ENCODE measurements at places on chromosomes 5 and 9.

- no peak for DNase-seq
These were observed 31.1 kb upstream of the DUSP1 start for GRCh38 chr5:172802112-172802511.

DNA sequence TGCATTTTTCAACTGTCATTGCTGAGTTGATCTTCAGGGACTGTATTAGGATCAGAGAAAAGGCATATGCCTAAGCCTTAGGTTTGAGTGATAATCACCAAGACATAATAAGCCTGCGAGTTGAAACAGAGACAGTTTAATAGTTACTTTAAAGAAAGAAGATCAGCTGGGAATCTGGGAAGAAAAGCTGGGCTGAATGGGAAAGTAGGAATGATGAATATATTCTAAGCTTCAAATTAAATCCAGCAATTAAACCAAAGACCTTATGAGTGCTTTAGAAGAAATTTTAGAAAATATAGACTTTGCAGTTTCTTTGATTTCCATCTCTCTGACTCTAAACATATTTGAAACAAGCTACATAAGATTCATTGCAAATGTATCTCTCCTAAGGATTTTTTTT is 222.3 kb downstream of the ENC1 start:
- no peak for DNase-seq

- no peak for DNase-seq
These were observed 198.4 kb upstream of the SNX2 start for GRCh38 chr5:122576256-122577016.

GRCh38 chr5:149761461-149761860 is 31.4 kb downstream of the PPARGC1B start:
- DNase-seq, result no peak

DNA sequence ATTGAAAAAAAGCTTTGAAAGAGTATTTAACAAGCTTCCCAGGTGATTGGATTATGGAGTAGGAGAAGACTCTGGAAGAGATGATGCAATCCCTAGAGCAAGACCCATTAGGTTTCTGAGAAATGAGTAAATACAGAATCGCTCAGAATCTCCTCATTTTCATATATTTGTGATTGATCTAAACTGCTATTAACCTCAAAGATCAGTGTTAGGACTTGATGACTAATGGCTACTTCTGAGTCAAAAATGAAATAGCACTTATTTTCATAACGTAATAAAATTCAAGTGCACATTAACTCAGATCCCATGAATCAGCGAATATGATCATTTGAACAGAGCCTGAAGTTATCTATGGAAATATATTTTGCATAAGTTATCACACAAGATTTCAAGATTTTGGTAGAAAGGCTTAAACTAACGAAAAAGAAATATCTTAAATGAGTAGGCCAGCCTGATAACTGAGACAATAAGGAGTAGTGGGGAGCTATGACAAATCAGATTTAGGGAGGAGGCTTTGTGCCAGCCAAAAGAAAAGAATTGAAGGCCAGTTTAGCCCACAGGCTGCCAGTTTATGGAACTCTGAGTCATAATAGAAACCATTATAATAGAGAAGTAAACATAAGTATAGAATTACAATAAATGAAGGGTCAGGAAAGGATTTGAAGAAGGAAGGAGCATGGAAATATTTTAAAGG is 106.7 kb upstream of the OSMR start:
- DNase-seq, result no peak

GRCh38 chr5:140042643-140043507 is at the start of gene NRG2:
Gene NRG2 (minus strand): TSS chr5:140043299.
- DNase-seq, result peak; percentile 24

DNA sequence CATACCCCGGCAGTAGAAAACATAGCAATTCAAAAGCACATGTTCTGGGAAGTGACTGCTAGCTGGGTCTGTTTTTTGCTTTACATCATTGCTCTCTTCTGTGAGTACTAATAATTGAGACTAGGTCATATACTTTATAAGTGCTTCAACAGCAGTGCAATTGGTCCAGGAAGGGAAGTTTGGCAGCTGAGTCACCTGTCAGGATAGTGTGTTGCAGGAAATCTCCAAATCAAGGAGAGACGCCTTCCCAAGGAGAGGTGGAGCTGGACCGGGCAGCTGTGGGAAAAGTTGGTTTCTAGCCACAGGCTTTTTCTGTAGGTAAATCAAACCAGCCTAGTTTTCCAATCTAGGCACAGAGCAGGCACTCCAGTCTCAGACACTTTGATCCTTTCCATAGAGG is 330.1 kb downstream of the ENC1 start:
- no peak for DNase-seq

- DNase-seq, result peak; percentile 72
These were observed 97.4 kb upstream of the TRIM32 start for GRCh38 chr9:116589392-116590354.

DNA sequence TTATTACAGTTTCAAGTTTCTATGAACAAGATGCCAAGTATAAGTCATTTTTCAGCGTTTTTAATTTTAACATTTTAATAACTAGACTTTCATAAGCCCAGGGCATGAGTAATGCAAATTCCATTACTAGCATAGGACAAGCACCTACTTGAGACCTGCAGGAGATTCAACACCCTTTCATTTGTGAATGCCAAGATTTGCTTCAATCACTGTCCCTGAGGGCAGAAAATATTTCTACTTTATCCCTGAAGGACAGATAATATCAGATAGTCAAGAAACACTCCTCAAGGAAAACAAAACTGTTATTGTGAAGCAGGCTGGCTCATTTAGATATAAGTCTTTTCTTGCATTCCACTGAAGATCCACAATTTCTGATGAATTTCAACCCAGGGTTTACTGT is 27.7 kb upstream of the ZNF622 start:
- no peak for DNase-seq

DNA sequence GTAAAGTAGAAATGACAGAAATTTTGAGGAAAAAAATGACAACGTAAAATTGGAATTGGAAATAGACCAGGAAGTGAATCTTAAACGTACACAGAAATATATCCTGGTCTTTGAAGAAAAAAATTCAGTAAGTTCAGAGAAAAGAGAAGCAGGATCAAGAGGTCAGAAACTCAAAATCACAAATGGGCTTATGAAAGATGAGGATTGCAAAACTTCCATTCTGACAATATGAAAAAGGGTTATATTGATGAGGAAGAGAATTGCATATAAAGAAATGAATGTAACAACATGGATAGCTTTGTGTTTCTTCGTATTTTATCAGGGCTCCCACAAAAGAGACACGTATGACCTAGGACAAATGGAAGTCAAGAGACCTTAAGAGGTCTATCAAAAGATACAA is 58.1 kb downstream of the OXCT1 start:
- no peak for DNase-seq

DNA sequence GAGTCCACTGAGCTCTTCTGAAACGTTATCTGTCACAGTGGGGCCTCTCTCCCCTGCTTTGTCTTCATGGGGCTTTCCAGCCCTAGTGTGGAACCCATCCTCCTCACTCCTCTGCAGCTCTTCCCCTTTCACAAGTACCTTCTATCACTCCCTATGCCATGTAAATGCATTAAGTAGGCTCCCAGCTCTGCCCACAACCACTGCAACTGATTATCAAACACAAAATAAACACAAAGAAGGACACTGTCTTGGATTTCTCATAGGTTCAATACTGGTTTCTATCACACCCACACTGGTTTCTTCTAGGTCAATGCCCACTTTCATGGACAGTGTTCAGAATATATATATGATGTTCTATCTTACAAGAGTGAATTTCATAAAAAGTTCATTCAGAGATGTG is 139.4 kb downstream of the GNAQ start:
- no peak for DNase-seq

DNA sequence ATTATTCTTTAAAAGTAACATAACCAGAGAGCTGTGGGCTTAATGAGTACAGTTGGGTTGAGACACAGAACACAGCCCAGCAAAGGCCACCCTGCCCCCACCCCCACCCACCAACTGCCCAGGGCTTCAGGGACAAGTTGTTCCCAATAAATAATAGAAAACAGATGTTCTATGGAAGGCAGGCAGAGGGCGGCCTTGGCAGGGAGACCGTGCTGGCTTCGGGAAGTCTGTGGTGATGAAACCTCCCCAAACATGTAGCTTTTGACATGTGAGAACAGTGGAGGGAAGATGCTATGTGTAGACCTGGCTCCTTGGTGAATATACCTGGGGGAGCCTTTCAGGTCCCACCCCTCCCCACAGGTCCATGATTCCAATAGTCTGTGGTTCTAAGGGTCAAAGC is 10.0 kb downstream of the TRAF1 start:
- DNase-seq, result no peak

- DNase-seq, result peak; percentile 13
These were observed 43.1 kb downstream of the HRH2 start for GRCh38 chr5:175700991-175701390.

- no peak for DNase-seq
These were observed 195.3 kb upstream of the KLF9 start for GRCh38 chr9:70609542-70610286.

- DNase-seq, result no peak
These were observed 410.5 kb downstream of the TMEM38B start for GRCh38 chr9:106104887-106105286.

GRCh38 chr5:150321784-150322183 is 19.1 kb upstream of the ARSI start:
- DNase-seq, result no peak

DNA sequence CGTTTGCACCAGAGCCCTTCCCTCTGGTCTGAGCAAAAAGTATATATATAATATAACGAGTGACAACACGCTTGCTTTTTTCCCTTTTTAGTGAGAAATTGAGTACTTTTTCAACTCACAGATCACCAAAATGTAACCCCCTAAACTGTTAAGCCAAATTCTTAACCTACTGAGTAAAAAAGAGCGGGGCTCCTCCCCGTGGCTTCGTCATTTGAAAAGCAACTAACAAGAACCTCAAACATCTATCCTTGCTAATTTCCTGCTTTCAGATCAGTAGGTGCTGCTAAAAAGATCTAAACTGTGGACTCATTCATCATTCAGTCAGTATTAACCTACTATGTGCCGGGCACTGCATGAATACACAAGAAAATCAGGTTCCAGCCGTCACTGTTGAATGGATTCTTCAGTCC is 1.0 kb upstream of the PTBP3 start:
- no peak for DNase-seq

- no peak for DNase-seq
These were observed 43.3 kb upstream of the NDFIP1 start for GRCh38 chr5:142065273-142065672.

DNA sequence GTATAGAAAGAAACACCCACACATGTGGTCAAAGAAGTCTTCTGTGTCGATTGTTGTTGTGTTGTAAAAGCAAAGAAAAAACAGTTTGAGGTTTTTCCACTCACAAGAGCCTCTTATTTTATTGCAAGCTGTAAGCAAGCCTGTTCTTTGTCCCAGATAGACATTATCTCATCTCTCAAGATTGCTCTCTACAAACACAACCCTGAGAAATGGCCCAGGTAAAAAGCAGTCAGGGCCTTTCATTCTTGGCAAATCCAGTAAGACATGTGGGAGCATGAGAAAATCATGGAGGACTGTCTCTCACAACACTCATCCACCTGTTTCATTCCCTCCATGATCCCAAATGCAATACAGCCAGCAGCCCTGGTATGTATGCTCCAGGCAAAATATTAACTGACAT is 286.6 kb upstream of the POU5F2 start:
- DNase-seq, result no peak

DNA sequence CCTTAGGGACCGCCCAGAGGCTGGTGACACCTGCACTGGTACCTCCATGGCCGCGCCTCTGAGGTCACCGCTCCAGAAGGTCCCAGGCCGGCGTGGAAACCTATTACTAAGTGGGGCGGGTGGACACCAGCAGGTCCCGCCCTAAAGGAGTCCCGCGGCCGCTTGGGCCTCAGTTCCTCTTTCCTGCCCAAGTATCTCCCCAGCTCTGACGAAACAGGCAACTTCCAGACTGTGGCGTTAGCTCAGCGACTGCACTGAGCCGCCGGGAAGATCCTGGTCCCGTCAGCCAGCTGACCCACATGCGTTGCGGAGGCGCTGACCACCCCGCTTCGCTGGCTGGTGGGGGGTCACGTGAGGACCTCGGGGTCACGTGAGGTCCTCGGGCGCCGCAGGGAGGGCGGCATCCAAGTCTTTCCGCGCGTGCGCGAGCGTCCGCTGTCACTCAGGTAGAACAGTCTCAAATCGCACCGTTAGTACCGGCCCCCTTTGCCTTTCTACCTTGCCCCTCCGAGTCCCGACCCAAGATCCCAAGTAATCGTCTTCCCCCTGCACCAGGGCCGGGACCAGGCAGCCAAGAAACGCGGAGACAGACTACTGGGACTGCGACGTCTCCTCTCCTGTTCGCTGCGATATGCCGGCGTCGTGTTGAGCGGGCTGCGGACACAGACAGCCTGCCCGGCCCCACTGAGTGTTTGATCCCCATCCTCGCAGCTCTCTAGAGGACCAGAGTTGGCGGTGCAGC is 53.7 kb upstream of the KDM4C start:
- DNase-seq, result no peak

All from HCT116 (cell line).